C1 segment of cervical spinal cord (tissue), 14 donors: ENCODE measurements at places on chromosomes 3 and 15.

DNA sequence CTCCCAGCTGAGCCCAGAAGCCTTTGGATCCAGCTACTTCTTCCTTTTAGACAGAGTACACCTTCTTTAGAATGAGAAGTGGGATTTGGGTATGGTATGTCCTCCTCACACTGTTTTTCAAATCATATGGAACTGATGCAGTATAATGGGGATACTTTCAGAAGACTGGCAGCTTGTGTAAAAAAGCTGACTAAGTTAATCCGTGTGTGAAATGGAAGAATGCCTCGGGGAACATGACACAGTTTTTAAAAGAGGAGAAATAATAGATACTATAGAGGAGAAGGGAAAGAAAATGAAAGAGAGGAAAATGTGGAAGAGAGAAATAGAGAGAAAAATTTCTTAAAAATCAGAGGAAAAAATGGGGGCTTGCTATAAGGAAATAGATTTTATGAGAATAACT is 47.7 kb downstream of the TUSC7 start:
- DNase-seq = no peak

DNA sequence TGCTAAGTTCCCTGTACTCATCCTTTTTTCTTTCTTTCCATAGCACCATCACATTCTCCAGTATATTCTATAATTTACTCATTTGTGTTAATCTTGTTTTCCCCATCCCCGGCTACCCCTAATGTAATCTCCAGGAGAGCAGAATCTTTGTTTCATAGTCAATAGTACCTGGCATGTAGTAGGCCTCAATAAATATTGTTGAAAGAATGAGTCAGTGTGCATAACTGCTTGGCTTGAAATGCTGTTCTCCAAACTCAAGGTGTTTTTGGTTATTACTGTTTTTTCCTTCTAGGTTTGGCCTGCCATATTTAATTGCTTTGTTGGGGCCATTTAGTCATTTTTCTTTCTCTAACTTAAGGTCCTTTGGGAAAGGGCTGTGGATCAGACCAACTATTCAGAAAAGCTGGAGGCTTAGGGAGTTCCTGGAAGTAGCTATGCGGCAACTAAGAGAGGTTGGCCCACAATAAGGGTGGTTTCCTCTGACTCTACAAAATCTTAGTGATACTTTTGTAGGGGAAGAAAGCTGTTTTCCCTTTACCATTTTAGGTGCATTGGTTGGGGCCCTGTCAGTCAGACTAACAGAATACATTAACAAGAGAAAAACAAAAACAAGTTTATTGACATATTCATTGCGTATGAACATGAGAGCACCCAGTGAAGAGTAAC is 28.4 kb downstream of the KAT2B start:
- no peak for DNase-seq

- DNase-seq = no peak
Measured at GRCh38 chr3:44993471-44994205, 17.6 kb downstream of the EXOSC7 start.

DNA sequence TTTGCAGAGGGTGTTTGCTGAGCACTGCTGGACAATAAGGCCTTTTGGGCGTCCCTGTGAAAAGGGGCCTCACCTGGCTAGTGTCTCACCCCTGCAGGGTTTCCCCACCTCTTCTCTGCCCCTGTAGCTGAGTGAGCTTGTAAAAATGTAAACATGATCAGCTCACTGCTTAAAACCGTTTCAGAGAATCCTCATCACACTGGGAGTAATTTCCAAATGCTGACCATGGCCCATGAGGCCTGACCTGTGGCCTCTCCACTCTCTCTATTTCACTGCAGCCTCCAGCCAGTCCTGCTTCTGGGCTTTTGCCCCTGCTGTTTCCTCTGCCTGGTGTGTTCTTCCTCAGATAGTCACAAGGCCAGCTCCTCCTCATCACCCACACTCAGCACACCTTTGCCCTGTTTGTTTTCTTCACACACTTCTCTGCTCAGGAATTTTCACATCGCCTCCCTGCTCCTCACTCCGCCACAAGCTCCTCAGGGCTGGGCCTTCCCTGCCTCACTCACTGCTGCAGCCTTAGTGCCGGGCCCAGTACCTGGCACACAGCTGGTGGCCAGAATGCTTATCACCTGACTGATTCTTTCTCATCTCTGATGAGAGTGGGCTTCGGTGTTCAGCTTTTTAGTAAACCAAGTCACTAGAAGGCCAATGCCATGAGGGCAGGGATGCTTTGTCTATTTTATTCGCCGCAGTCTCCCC is 79.3 kb upstream of the SEC13 start:
- no peak for DNase-seq

DNA sequence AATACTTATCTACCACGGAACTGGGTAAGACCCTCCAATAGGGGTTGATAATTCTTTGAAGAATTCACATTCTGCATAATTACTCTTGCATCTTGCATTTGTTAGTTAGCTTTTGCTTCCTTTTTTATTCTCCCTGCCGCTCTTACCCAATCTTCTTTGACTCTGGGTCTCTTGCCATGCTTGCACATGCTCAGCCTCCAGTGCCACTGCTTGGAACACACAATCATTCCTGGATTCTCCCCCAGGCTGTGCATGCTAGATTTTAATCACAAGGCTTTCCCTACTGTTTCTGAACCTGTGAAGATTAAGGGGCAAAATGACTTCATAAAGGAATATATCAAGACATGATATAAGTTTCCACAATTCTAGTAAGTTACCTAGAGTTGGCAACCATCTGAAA is 133.1 kb downstream of the IL1RAP start:
- DNase-seq = no peak
